Esophagus muscularis mucosa (tissue), 4 donors: ENCODE measurements at places on chromosomes 2 and 18. TPM values are rescaled to one million over a fixed set of nuclear protein-coding genes. Genes with fewer than 3 reads are reported as not detected.

The AMER3 gene
- total RNA-seq, result 0.06 TPM

The RNASEH1 gene
- 30.2 TPM for total RNA-seq

The UGT1A3 gene
- not detected for total RNA-seq

The AGAP1 gene
- 46.9 TPM for total RNA-seq

The TEKT4 gene
- total RNA-seq, result 0.19 TPM

GRCh38 chr2:111688482-111688881 lies 195.5 kb downstream of the ANAPC1 start:
- DNase-seq, result no peak

GRCh38 chr2:179222076-179222475 lies 42.6 kb downstream of the SESTD1 start:
- DNase-seq, result no peak

GRCh38 chr2:141151611-141152286 lies 979.1 kb downstream of the LRP1B start:
- no peak for DNase-seq

- no peak for DNase-seq
Observed at GRCh38 chr2:17821535-17822444, 5.5 kb downstream of the MSGN1 start.

- DNase-seq, result no peak
Observed at GRCh38 chr18:56291294-56291693, 347.1 kb downstream of the TXNL1 start.

- no peak for DNase-seq
Observed at GRCh38 chr2:159106109-159106508, 137.7 kb downstream of the TANC1 start.

- no peak for DNase-seq
Observed at GRCh38 chr2:173258701-173259100, 96.0 kb upstream of the CDCA7 start.
